Foreskin melanocyte (primary cell): ENCODE measurements at places on chromosomes 1 and 21.

- no peak for DNase-seq
These were observed 306.6 kb downstream of the CTH start for GRCh38 chr1:70717656-70718055.

- no peak for DNase-seq
These were observed 12.8 kb downstream of the SMAP2 start for GRCh38 chr1:40386359-40386723.

GRCh38 chr1:5943343-5944124 is 48.7 kb downstream of the NPHP4 start:
- DNase-seq, result no peak

DNA sequence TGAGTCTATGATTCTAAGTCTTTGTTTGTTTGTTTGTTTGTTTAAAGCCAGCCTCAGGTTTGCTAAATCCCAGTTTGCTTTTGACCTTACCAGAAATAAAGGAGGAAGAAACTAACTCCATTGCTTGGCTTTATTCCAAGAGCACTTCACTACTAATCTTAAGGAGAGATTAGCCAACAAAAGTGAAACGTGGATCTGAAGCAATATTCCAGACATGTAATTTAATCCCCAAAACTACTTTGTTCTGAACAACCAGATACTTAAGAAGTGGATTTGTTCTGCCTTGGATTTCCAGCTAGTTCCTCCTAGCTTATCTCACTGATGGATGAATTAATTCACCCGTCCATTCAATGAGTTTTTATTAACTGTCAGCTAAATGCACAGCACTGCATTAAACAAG is 15.9 kb upstream of the CEP350 start:
- no peak for DNase-seq

DNA sequence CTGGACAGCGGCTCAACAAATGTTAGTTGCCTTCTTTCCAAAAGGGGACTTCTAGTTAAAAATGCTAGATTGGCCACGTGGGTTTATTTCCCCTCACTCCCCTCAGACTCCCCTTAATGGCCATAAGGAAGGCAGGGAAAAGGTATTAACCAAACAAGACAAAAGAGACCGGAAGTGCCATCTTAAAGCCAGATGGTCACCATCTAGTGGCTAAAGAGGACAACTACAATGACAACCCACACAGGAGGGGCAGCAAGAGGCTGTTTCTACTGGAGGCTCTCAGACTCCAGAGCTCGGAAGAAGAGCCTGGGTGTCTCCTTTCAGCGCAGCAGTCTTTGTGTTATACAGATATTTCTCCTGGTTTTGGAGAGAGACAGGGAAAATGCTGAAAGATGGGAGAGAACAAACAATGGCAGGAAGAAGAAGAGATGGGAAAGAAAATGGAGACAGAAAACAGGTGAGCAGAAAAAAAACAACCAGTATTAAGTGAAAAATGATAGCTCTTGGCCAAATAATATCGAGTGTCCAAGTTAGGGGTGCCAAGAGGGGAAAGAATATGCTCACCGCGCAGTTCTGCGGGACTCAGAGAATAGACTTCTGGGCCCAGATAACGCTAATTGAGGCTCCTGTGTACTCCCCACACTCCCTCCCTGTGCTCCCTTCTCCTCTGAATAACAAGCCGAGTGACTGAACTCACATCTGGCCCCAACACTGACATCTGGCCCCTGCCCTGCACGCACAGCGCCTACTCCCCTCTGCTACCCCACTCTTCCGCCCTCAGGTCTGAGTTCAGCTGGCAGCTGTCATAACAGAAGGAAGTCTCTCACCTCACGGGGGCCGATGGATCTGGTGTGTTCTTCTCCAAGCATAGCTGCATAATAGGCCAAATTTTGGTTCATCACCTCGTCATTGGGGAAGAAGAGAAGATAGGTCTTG is 9.6 kb downstream of the P3H1 start:
- peak; percentile 57 for DNase-seq

DNA sequence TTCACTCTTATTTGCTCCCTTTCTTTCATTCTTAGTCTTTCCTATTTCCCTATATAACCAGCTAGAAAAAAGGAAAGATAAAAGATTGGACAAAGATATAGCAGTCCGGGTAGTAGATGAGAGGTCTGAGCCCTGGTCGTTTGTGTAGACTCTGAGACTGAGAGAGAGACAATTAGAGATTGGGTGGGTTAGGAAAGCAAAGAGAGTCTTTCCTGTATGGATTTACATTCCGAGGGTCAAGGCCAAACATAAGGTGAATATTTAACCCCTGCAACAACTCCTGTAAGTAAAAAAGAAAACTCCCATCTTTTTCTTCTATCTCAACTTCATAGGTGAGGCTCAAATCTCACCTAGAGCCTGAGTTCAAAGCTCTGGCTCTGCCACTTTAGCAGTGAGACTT is 218.0 kb upstream of the FGGY start:
- DNase-seq, result no peak

DNA sequence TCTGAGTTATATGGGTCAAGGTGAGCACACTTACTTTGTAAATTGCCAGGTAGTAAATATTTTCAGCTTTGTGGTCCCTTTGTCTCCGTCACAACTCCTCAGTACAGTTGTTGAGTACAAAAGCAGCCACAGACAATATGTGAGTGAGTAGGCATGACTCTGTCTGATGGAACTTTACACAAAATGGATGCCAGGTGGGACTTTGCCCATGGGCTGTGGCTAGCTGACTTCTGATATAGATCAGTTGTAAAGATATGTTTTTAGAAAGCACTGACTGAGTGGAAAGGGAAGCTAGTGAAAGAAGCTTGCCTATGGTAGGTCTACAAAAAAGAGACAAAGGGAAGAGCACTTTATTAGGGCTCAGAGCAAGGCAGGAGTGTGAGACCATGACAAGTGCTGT is 23.1 kb upstream of the IGSF5 start:
- no peak for DNase-seq

GRCh38 chr1:18542351-18542750 is 61.6 kb downstream of the KLHDC7A start:
- no peak for DNase-seq

GRCh38 chr1:199042193-199042592 is 403.4 kb downstream of the PTPRC start:
- no peak for DNase-seq

DNA sequence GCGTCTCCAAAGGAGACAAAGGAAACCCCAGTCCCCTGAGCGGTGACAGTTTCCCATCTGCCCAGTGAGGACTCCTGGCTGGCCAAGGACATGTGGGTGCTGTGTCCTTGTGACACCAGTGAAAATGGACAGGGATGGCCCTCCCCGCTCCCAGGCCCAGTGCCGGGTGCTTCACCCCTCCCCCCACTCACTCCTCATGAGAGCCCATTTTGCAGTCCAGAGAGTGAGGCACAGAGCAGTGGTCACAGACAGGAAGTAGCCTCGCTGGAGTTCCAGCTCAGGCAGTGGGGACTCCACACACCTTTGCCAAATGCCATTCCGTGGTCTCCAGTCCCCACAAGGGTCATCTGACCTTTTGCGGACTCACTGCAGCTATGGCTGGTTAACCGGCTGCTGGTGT is 642.9 kb downstream of the PTPRU start:
- DNase-seq, result no peak

DNA sequence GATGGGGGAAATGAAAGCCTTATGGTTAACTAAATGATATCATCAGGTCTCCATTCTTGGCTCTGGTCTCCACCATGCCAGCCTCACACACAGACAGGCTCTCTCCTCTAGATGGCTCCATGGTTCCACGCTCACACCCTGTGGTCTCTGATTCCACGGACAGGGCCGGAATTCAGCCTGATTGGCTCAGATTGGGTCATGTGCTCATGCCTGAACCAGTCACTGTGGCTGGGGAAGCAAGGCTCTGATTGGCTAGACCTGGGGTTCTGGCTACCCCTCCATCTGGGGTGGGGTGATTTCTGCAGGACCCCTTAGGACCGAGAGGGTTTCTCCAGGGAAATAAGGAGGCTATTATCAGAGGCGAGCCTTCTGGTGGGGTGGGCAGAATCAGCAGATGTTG is 277.0 kb downstream of the PTPRU start:
- peak; percentile 13 for DNase-seq

DNA sequence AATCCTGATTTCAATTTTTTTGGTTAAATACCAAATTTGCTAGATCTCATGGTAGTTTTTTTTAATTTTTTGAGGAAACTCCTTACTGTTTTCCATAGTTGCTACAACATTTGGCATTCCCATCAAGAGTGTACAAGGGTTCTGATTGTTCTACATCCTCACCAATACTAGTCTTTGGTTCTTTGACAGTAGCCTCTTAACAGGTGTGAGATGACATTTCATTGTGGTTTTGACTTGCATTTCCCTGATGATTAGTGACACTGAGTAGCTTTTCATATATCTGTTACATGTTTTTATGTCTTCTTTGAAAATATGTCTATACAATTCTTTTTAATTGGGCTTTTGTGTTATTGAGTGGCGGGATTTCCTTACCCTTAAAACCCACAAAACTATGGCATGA is 20.9 kb upstream of the RGS13 start:
- no peak for DNase-seq

DNA sequence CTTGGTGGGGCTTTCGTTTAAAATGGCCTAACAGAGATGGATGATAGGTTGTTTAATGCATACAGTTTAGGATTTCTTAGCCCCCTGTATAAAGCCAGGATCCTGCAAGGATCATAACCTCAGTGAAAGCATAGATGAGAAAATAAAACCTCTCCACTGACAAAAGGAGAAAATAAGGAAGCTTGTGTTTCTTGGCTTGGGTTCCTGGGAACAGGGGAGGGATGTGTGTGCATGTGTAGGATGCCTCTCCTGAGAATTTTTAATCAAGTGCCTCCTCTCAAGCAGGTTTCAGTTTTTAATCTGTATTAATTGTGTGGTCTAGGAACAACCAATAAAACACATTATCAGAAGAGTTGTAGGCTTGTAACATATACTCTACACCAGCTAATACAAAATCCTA is 26.1 kb downstream of the PRKACB start:
- no peak for DNase-seq
